ENCODE measurements at places on chromosomes 4 and X.

- DNase-seq, result no peak
Measured at GRCh38 chrX:40883021-40883619, 147.8 kb upstream of the MED14 start.

DNA sequence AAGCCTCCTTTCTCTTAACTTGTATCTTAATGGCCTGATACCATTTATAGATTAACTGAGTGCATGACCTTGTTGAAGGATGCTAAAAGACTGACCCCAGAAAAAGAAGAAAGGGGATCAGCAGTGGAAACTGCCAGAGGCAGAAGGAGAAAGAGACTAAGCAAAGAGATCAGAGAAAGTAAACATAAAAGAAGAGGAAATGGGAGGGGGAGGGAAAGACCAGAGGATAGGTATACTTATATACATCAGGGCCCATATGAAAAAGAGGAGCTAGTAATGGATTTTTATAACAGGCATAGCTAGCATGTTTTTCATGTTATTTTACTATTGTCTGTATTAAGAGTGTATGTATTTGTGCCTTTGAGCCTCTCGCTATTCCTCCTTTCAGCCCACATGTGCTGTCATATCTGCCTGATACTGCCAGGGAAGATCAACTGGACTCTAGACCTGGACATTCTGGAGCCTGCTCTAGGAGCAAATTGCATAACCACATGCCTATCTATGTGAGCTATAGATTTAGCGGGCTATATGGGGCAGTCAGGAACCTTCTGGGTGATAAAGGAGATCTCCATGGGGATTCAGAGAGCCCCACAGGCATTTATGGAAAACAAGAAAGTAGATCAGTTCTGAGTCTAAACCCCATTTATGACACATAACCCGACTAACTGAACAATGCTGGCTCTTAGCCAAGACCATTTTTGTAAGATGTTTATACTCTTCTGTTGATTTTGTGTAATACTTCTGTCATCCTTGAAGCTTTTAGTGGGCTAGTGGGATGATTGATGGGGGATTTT lies 13.4 kb upstream of the SNX12 start:
- DNase-seq, result no peak

GRCh38 chr4:94372991-94373390 lies 30.4 kb upstream of the HPGDS start:
- no peak for DNase-seq

GRCh38 chr4:44629280-44629866 lies 22.1 kb downstream of the YIPF7 start:
- no peak for DNase-seq

- DNase-seq, result peak; percentile 7
Measured at GRCh38 chrX:41180194-41180908, 95.1 kb downstream of the USP9X start.

GRCh38 chrX:150506486-150506885 lies 61.9 kb upstream of the MTM1 start:
- DNase-seq, result no peak

- no peak for DNase-seq
Measured at GRCh38 chr4:92421920-92422319, 118.2 kb downstream of the GRID2 start.

DNA sequence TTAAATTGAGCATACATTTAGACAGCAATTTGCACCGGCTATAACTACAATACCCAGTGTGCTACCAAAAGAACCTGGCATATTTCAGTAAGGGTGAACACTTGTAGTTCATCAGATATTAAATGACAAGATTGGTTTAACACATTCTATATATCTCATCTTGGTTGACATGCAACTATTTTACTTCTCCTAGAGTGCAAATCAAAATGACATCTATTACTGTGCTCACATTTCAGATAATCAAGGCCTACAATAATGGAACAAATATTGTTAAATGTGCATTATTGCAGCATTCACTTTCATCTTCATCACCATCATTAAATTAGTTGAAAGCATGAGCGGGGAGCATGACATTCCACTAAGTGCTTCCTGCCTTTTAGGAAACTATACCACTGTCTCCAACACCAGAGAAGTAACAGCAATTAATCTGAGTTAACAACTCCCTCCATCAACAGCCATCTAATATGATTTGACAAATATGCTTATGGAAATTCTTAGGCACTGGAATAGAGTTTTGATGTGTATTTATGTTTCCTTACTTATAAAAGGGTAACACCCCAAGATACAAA lies 209.8 kb upstream of the SLIT2 start:
- no peak for DNase-seq

DNA sequence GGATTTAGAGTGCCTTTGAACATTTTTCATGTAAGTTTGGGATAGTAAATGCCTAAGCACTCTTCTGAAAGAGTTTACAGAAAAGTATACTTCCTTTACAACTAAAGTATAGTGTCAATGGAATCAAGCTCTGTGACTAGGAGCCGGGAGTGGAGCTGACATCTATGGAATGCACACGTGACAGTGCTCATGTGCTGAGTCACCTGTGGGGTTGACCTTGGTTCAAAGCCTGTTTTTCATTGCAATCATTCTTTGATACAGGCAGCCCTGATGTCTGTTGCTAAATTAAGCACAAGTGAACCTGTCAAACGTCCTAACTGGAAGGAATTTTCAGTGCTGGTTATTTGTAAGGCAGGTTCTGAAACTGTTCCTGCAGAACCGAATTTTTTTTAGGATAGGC lies 82.5 kb downstream of the GPAT3 start:
- no peak for DNase-seq

DNA sequence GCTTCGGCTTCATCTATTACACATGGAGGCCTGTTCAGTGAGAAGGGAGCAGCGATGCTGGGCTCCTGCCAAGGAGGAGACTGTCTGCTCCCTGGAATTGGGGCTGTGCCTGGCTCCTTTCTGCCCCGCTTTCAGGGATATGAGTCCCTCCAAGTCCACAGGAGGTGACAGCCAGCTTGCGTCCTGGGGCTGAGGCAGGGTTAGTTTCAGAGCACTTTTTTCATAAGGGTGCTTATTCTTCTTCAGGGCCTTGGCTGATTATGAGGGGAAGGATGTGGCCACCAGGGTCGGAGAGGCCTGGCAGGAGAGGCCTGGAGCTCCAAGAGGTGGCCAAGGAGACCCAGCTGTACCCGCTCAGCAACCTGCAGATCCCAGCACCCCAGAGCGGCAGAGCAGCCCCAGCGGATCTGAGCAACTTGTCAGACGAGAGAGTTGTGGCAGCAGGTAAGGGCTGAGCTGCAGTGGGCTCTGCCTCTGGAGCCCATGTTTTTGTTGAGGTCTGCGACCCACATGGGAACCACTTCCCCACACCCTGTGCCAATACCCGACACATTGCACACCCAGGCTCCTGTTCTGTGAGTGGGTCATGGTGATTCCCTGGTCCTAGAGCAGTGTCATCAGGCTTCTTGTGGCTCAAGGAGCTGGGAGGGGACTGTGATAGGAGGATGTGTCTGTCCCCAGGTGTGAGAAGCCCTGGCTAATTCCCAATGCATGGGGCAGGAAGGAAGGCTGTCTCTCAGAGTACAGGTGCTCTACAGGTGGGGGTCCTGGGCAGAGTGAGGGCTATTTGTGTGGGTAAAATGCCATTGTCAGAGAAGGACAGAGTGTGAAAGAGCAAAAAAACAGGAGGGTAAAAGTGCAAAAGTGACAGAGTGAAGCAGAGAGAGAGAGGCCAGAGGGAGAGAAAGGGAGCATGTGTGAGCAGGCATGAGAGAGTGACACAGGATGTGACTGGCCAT lies 47.4 kb downstream of the ZNF185 start:
- no peak for DNase-seq

GRCh38 chr4:1501754-1502500 lies 95.7 kb upstream of the NKX1-1 start:
- no peak for DNase-seq

- DNase-seq, result no peak
Measured at GRCh38 chrX:150846130-150846529, 52.3 kb downstream of the CD99L2 start.

- DNase-seq, result no peak
Measured at GRCh38 chr4:160485071-160485687, 1382.3 kb downstream of the RAPGEF2 start.

GRCh38 chrX:42176789-42177188 lies 253.4 kb upstream of the CASK start:
- peak; percentile 5 for DNase-seq

DNA sequence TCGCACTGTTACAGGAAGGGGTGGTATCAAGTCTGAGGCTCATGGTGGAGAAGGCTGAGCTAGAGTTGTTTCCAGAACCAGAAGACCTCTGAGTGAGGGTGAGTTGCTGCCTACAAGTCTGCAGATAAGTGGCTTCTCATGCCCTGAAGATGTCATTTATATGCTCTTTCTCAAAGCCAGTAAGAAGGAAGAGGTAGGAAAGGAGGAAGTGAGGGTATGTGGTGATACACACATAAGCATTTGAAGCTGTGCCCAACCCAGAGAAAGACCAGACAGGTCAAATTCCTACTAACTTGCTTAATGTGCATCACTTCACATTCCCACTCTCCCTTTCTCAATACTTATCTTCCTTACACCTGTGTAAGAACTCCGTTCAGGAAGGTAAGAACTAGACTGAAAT lies at the start of gene PPBP:
PPBP (minus strand) TSS at position 130 of the 400 bp plus-strand sequence; CDS start at position 43, 87 bp downstream.
- DNase-seq, result no peak

- no peak for DNase-seq
Measured at GRCh38 chr4:53055716-53056403, 193.7 kb downstream of the RASL11B start.

DNA sequence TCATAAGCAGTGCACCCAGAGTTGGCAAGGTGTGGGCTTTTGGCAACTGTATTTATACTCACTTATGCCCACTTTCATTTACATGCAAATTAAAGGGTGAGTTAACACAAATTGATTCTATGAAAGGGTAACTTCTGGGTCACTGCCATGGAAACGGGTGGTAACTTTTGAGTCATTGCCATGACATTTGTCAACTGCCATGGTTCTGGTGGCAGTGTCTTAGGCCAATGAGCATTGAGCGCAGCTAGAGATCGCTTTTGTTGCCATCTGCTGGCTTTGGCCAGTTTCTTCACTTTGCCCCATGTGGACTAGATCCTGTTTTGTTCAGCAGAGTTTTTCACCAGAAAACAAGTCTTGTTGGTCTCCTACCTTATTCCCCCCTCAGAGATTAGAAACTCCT lies 170.8 kb upstream of the NUDT6 start:
- DNase-seq, result no peak

All from NCI-H524 treated with DMSO at 0.1 percent for 48 hours (cell line).